SK-N-DZ (cell line): ENCODE measurements at places on chromosomes 3 and 15.

GRCh38 chr3:30124435-30125370, 481.7 kb upstream of the TGFBR2 start:
- no peak for DNase-seq

DNA sequence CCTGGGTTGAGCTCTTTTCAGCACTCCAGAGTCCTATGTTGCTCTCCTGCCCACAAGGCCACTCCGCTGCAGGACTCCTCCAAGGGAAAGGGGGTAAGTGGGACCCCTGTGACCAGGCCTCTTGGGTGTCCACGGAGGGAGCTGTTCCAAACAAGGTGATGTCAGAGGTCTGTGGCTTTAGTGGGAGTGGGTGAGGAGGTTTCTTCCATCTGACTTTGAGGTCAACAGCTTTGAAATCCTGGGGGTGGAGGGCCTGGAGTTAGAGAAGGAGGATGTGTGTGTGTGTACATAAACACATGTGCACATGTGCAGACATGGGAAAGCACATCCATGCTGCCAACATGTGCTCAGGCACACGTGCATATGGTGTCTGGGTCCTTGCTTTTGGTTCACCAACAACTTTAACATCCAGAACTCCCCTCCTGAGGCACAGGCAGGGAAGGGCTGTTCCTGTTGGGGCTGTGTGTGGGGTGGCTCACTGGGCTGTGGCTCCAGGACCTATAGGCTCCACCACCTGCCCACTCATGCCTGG, 51.4 kb upstream of the TMEM115 start:
- DNase-seq, result no peak

- no peak for DNase-seq
Observed at GRCh38 chr15:73695773-73696640, 11.8 kb downstream of the CD276 start.

GRCh38 chr3:64329037-64329436, 103.8 kb upstream of the PRICKLE2 start:
- DNase-seq, result no peak

DNA sequence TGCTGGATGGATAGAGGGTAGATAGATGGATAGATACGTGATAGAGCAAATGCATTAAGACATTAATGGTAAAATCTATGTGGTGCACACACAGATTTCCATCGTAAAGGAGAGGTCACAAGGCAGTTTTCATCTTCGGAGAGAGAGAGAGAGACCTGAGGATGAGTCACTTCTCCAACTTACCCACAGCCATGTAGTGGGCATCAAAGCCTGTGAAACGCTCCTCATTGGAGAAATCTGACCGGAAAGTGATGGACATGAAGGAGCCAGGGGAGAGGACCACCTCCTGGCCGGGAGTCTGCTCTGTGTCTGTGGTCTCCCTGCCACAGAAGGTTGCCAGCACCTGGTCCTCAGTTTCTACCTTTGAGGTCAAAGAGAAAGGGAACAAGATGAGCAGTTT, 29.2 kb downstream of the MASP1 start:
- DNase-seq, result no peak

- DNase-seq, result no peak
Observed at GRCh38 chr3:47266709-47267489, 15.7 kb downstream of the KIF9 start.

GRCh38 chr15:23438816-23439466, 8.1 kb downstream of the GOLGA6L2 start:
- no peak for DNase-seq

- no peak for DNase-seq
Observed at GRCh38 chr15:78414621-78415250, 23.3 kb upstream of the IREB2 start.

DNA sequence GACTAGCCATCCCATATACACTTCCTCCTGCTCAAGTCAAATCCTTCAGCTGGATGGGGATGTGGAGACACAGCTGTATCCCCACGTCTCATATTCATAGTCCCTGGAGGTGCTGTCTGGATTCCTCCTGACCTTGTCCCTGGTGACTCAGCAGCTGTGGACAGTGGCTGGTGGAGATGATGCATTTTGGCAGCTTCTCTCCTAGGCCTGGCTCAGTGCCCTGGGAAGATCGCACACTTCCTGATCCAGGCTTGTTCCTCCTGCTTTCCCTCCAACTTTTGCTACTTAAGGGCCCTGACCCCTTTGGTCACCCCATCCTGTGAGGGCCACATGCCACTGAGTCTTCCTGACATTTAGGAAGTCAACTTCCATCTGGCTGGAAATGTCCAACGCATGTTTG, 44.4 kb downstream of the ADAMTSL3 start:
- no peak for DNase-seq
